ENCODE measurements at places on chromosomes 13 and 19. TPM values are rescaled to one million over a fixed set of nuclear protein-coding genes. Genes with fewer than 3 reads are reported as not detected.

ETV2 gene
- total RNA-seq: 0.30 TPM

F2RL3 gene
- not detected for total RNA-seq

SLC6A16 gene
- total RNA-seq: 0.14 TPM

SEMA6B gene
- total RNA-seq: 0.30 TPM

BRSK1 gene
- 6.5 TPM for total RNA-seq

CASP14 gene
- total RNA-seq: not detected

NCCRP1 gene
- total RNA-seq: not detected

SIAH3 gene
- not detected for total RNA-seq

KIR2DL3 gene
- total RNA-seq: not detected

LILRB4 gene
- not detected for total RNA-seq

ZNF846 gene
- total RNA-seq: 12.5 TPM

RNF113B gene
- total RNA-seq: not detected

TMEM145 gene
- not detected for total RNA-seq

IL17D gene
- 1.3 TPM for total RNA-seq

APC2 gene
- 0.46 TPM for total RNA-seq

TMPRSS9 gene
- total RNA-seq: not detected

ZIC5 gene
- total RNA-seq: not detected

MISP3 gene
- total RNA-seq: 1.2 TPM

MIR17HG gene
- 7.1 TPM for total RNA-seq

PNMA8A gene
- 16.3 TPM for total RNA-seq

PSG6 gene
- total RNA-seq: not detected

ICAM5 gene
- 20.3 TPM for total RNA-seq

CYP4F12 gene
- not detected for total RNA-seq

ELSPBP1 gene
- total RNA-seq: not detected

PCDH17 gene
- 0.60 TPM for total RNA-seq

ISYNA1 gene
- total RNA-seq: 41.6 TPM

APOC1 gene
- total RNA-seq: not detected

PHLDB3 gene
- 14.7 TPM for total RNA-seq

CD70 gene
- not detected for total RNA-seq

RASAL3 gene
- under 0.01 TPM for total RNA-seq

NLRP11 gene
- total RNA-seq: not detected

PAK4 gene
- total RNA-seq: 11.3 TPM

CBLC gene
- total RNA-seq: not detected

IFNL1 gene
- total RNA-seq: not detected

C19orf38 gene
- 0.30 TPM for total RNA-seq

CCDC124 gene
- 46.0 TPM for total RNA-seq

ZNF320 gene
- total RNA-seq: 24.2 TPM

SNRNP70 gene
- 86.7 TPM for total RNA-seq

LACC1 gene
- 23.6 TPM for total RNA-seq

ZNF8 gene
- 4.2 TPM for total RNA-seq

All from smooth muscle cell of the umbilical artery (primary cell).